Chondrocyte (in vitro differentiated cells): ENCODE measurements at places on chromosomes 3 and 15. TPM values are rescaled to one million over a fixed set of nuclear protein-coding genes. Genes with fewer than 3 reads are reported as not detected.

Gene ARNT2
- total RNA-seq = 20.2 to 30.7 TPM (median 22.3 TPM) in 3 replicates

Gene IL5RA
- not detected in 3 replicates for total RNA-seq

Gene CPNE4
- not detected in 3 replicates for total RNA-seq

Gene GABRB3
- 1.6 to 8.2 TPM (median 2.3 TPM) in 3 replicates for total RNA-seq

Gene DVL3
- 88.1 to 113 TPM (median 102 TPM) in 3 replicates for total RNA-seq

DNA sequence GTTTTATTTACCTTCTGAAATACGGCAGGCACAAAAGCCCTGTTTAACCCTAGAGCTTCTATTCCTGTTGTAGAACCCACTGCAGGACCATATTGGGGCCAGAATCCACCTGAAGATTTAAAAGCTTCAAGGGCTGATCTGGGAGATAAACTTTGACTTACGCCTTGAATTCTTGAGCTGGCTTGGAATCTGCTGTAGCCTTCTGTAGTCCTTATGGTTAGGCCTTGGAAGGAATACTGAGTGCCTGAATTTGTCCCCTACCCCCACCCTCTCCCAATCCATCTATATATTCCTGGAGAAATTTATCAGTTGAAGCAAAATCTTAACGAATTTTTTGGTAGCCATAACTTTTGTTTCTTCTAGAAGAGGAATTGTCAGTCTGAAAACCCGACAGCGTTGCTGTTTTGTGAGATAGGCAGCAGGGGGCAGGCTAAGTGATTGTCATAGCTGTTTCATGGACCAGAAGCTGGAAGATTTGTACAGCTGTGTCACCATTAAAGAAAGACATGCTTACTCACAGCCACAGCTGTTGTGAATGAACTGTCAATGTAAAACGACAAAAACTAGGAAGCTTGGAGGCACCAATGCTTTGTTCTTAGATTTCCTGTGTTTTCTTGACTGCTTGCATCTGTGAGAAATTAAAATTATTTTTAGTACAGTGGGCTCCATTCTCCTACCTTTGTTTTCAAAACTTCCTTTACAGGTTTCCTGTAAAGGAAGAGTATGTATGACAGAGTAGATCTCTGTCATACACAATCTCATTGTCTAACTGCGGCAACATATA lies 12.8 kb downstream of the LXN start:
- no peak for DNase-seq

GRCh38 chr3:49019941-49020329 lies 1.6 kb upstream of the DALRD3 start:
- no peak for DNase-seq

GRCh38 chr3:169256796-169257522 lies 406.6 kb downstream of the MECOM start:
- no peak for DNase-seq

- DNase-seq = no peak
These were observed 7.9 kb upstream of the TSEN2 start for GRCh38 chr3:12476238-12476897.

DNA sequence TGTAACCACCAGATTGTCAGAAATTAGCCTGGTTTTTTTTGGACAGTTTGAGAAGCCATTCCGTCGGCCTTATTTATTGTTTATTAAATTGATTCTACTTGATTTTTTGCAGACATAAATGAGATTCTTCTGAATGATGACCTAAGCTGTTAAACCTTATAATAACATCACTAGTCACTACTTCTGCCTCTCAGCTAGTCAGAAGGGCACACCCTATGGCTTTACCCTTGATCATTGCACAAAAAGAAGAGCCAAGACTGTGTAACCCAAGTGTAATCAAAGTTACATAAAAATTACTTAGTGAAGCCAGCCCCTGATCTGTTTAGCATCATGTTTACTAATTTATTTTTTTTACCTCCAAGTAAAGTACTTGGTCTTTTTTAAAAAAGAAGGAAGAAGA lies 64.3 kb downstream of the CHL1 start:
- DNase-seq = no peak

GRCh38 chr15:69974321-69974720 lies 123.4 kb downstream of the TLE3 start:
- no peak for DNase-seq

GRCh38 chr3:107855710-107856109 lies 235.1 kb downstream of the CD47 start:
- DNase-seq = no peak

GRCh38 chr3:193704431-193704830 lies 111.4 kb downstream of the OPA1 start:
- no peak for DNase-seq

DNA sequence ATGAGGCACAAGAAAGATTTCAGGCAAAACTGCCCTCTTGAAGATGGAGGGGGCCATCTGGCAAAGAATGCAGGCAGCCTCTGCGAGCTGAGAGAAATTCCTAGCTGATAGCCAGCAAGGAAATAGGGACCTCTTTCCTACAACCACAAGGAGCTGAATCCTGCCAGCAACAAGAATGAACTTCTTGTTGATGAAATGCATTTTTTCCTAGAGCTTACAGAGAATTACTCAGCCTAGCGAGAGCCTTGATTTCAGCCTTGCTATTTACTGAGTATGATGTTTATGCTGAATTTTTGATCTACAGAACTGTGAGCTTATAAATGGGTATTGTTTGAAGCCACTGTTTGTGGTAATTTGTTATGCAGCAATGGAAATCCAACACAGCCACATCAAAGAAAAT lies 148.5 kb upstream of the NAALADL2 start:
- DNase-seq = no peak

- no peak for DNase-seq
These were observed 638.8 kb upstream of the CFAP20DC start for GRCh38 chr3:59688636-59689035.

DNA sequence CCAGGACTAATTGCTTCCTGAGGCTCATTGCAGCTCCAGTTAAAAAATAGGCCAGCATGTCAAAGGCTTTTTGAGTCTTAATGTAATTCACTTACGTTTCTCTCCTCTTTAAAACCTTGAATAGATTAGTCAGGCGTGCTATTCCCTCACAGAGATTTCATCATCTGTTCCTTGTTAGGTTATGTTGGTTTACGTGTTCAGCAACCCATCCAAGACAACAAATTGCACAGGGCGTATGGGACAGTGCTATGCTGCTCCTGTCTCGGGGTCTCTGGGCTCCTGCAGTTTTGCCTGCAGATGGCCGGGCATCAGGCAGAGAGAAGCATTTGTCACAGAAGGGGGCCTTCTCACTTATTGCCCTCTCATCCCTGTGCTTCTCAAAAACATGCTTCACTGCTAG lies 117.1 kb downstream of the CHDH start:
- DNase-seq = no peak

- no peak for DNase-seq
These were observed 116.7 kb upstream of the LINGO1 start for GRCh38 chr15:77749236-77749997.

- DNase-seq = no peak
These were observed 49.0 kb upstream of the TP63 start for GRCh38 chr3:189582179-189582578.

DNA sequence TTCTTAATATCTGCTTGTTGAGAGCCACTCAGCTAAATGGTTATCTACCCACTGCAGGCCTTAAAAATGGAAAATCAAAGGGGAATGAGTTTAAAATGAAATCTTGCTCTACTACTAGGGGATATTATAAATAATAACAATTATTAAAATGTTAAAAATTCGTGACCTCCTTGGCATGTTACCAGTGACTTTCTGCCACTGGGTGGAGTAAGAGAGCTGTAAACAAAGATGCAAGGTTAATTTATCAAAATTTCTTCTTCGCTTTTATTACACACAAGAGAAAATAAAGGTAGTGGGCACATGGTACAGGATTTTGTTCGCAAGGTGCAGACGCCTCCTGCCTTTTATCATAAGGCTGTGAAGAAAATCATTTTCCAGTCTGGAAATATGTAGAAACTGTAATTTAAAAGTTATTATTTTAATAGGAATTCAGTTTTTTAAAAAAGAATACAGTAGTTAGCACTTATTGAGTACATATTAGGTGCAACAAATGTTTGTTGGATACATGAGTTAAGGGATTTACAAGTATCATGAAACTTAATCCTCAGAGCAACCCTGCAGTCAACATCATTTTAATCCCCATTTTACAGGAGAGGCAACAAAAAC lies 272.6 kb downstream of the SUCLG2 start:
- DNase-seq = no peak

DNA sequence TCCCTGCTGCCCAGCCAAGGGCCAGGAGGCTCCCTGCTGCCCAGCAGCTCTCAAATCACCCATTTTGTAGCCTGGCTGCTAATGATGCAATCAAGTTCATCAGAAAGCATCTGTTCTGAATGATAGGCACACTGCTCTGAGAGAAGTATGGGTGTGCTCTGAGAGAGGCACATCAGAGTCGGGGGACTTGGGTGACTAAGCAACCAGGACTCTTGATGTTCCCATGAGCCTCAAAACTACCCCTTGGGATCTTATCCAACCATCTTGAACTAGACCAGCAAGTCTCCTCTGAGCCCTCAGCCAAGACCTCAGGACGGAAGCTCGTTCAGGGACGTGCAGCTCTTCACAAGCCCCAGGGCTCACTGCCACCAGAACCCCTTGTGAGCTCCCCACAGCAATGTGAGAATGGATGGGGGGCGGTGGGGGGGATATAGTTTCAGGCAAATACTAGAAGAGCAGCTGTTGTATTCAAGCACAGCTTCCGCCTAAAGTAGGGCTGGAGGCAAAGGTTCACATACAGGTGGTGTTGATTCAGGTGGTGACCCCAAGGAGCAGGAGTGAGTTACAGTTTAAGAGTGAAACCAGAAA lies 52.2 kb upstream of the HES1 start:
- DNase-seq = no peak

DNA sequence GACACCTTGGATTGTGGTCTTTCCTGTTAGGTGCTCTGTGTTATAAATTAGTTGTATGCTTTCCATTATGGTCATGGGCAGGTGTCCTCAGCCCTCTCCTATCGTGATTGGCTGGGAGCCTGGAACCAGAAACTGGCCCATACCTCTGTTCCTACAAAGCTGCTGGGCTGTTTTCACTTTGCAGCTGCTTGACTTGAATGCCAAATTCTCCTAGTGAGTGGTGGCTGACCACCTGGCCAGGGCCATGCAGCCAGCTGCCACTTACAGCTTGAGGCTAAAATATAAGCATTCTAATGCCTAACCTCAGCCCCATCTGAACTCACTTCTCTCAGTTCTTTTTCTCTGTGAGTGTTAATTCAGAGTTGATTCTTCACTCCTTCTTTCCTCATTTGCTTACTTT lies 239.3 kb upstream of the GBE1 start:
- DNase-seq = no peak

GRCh38 chr3:156694536-156694935 lies 20.1 kb downstream of the TIPARP start:
- no peak for DNase-seq

- DNase-seq = no peak
These were observed 38.3 kb downstream of the PDE8A start for GRCh38 chr15:85019815-85020590.

DNA sequence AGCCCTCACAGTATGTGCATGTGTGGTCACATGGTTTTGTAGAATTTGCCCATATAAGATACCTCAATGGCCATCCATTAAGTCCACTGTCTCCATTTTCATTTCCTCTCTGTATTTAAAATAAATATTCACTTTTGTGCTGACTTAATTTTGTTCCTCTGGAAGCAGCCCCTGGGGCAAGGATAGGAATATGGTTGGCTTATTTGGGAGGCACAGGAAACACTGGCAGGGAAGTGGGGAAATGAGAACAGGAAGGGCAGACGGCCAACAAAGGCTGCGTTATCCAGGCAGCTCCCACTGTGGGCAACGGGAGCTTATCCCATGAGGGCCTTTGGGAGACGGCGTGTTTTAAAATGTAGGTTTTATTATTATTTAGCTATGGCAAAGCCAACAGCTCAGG lies 148.6 kb downstream of the SHQ1 start:
- DNase-seq = no peak

- no peak for DNase-seq
These were observed 449.9 kb upstream of the NAALADL2 start for GRCh38 chr3:174409086-174409743.

DNA sequence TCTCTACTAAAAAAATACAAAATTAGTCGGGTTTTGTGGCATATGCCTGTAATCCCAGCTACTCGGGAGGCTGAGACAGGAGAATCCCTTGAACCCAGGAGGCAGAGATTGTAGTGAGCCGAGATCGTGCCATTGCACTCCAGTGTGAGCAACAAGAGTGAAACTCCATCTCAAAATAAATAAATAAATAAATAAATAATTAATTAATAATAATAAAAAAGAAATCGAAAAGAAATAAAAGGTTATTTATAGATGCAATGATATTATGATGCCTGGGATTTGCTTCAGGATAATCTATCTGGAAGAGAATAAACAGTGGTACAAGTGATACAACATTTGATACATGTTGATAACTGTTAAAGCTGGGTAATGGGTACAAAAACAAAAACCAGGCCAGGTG lies 58.6 kb downstream of the SOX2 start:
- DNase-seq = no peak
